ENCODE measurements at places on chromosomes 5 and 9. TPM values are rescaled to one million over a fixed set of nuclear protein-coding genes. Genes with fewer than 3 reads are reported as not detected.
A peak's percentile ranks its signal among the peaks of the same experiment; 100 is the strongest.

GRCh38 chr5:134555890-134556311 is 30.4 kb downstream of the JADE2 start:
- no peak for DNase-seq

DNA sequence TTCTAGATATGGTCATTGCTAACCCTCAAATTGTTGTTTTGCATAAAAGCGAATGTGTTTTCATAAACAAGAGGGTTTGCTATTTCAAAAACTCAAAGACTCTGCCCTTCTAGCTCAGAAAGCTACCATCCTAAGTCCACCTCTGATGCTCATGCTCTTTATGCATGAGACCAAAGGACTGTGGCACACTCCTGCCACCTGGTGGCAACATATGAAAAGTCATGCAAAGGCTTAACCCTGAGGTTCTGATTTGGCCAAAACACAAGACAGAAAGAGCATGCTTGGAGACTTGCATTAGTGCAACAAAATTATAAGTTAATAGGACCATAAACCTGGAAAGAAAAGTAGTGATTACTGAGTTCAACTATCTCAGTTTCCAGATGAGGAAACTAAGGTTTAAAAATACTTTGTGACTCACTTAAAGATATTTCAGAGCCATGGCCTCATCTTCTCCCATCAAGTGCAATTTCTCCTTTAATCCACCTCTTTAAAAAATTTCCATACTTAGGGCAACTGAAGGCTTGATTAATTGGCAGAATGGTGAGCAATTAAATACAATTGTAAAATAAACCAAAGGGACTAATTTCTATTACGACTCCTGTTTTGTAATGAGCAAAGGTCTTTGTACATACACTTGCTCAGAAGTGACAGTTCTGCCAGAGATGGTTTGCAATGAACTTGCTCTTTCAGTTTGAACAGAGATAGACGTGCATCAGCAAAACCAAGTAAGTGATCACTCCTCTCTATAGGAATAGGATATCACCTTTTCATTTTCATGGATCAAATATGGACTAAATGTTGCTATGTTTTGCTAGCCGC is 110.7 kb upstream of the RAD23B start:
- peak; percentile 66 for DNase-seq

Gene PNPLA7
- 0.07 TPM for total RNA-seq

GRCh38 chr5:138927979-138928378 is 52.8 kb upstream of the LRRTM2 start:
- no peak for DNase-seq

- DNase-seq: no peak
These were observed 105.5 kb downstream of the MACIR start for GRCh38 chr5:103364074-103364473.

Gene F2RL2
- 0.04 TPM for total RNA-seq

DNA sequence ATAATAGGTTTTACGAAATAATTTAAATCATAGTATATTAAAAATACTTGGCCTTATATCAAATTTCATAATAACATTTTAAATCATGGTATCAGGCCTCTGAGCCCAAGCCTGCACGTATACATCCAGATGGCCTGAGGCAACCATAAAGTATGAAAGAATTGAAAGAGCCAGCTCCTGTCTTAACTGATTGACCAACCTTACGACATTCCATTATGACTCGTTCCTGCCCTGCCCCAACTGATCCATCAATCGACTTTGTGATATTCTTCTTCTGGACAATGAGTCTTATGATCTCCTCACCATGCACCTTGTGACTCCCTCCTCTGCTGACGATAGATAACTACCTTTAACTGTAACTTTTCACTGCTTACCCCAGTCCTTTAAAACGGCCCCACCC is 545.0 kb downstream of the MTRR start:
- peak; percentile 48 for DNase-seq

- no peak for DNase-seq
These were observed 389.9 kb upstream of the DAP start for GRCh38 chr5:11150976-11151375.

DNA sequence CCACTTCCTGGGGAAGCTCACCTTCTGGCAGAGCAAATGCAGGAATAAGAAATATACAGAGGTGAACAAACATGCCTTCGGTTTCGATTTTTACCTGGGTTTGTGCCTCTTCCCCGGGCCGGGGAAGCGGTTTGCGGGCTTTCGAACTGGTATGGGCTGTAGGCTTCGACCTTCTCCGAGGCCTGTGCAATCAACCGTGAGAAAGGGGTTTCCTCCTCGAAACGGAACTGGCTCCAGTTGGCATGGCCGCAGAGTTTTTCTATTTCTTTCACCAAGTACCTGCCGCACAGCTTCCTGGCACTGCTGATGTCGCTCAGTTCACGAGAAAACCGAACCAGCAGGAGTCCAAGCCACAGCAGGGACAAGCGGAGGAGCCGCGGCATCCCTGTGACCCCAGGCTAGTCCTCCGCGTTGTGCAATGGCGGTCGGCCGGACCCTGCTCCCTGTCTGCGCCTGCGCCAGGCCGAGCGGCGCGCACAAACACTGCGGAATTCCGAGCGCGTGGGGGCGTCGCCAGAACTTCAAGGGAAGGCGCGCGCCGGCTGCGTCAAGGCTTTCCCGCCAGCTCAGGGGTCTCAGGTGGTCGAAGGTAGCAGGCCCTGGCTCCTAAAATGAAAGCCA is at the start of gene INSL6:
INSL6 (minus strand) TSS at position 420 of the 621 bp plus-strand sequence; CDS start at position 383, 37 bp downstream.
- DNase-seq: no peak

DNA sequence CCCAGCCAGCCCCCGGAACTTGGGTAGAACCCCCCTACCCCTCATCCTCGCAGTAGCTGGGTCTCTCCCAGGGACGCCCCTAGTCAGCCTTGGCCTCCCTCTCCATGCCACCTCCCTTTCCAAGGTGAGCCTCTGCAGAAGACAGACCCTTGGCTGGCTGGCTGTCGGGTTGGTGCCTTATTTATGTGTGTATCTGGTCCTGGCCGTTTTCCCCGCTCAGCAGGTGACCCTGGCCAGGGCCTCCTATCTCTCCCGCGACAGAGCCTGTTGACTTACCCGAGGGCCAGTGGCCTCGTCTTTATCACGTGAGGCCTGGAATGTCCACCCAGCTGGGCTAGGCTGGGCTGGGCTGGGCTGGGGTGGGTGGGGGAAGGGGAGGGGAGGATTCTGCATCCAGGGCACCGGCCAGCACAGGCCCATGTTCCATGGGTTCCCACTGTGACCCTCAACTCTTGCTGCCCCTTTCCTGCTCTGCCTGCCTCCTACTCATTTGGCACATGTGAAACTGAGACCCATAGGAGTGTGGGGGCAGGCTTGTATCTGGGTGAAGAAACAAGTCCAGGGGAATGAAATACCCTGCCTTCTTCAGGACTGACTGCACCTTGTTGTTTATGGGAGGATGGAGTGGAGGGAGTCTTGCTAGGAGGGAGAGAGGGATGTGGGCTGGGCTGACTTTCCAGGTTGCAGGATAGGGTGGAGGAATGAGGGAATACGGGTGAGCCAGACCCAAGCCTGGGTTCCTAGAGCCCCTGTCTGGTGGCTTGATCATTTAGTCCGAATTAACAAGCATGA is 3.1 kb downstream of the CXXC5 start:
- DNase-seq: no peak

DNA sequence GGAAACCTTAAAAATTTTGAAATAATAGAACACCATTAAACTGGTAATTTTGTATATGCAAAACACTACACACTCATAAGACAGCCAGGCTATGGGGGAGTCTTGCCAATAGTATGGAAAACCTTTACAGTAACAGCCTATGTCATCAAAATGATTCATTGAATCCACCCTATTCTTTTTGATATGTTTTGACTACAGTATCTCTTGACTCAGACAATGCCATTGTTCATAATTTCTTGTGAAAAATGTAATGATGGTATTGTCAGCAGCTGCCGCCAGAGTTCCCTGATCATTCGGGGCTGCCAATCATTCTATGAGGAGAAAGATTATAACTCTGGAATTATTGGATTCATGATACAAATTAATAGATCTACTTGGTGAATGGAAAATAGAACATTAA is 101.4 kb upstream of the POC5 start:
- DNase-seq: no peak

DNA sequence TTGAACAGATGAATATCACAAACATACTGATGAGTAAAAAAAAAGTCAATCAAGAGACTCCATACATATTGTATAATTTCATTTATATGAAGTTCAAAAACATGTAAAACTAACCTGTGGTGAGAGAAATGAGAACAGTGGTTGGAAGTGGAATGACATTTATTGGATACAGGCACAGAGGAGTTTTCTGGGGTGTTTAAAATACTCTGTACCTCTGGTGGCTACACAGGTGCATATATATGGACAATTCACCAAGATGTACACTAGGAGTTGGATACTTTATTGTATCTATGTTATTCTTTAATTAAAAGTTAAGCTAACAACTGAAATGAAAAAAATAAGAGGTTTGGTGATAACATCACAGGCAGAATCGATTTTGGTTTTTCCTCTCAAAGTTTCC is 14.1 kb downstream of the FOXD1 start:
- no peak for DNase-seq

GRCh38 chr9:97491216-97491999 is 10.1 kb upstream of the TMOD1 start:
- DNase-seq: no peak

GRCh38 chr9:133257465-133257956 is 17.5 kb downstream of the ABO start:
- no peak for DNase-seq

DNA sequence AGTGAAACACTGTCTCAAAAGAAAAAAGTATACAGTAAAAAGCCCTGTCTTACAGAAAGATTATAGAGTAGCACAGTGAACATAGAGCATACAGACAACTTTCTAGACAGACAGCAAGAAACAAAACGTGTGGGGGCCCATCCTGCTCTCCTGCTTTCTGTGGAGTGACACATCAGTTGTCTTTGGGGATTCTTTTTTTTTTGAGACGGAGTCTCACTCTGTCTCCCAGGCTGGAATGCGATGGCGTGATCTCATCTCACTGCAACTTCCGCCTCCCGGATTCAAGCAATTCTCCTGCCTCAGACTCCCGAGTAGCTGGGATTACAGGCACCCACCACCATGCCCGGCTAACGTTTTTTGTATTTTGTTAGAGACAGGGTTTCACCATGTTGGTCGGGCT is 14.9 kb downstream of the CDHR2 start:
- peak; percentile 78 for DNase-seq

Gene LHFPL2
- 22.5 TPM for total RNA-seq

GRCh38 chr9:90651246-90651645 is 8.6 kb upstream of the DIRAS2 start:
- DNase-seq: no peak

DNA sequence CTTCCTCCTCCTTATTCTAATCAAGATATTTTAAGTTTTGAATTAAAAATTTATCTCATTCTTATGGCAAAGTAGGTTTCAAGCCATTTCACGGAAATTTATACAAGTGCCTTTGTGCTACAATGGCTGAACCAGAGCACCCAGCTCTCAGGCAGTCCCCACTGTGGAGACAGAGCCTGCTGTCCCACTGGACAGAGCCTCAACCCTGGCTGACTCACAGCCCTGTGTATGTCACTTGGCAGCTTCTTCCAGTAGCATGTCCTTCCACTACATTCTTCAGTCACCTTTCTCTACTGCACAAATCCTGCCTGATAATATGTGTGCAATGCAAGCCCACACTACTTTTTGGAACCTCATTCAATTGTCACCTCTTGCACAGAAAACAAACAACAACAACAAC is 253.1 kb downstream of the PDE4D start:
- no peak for DNase-seq

Gene ADAMTS19
- total RNA-seq: 0.34 TPM

DNA sequence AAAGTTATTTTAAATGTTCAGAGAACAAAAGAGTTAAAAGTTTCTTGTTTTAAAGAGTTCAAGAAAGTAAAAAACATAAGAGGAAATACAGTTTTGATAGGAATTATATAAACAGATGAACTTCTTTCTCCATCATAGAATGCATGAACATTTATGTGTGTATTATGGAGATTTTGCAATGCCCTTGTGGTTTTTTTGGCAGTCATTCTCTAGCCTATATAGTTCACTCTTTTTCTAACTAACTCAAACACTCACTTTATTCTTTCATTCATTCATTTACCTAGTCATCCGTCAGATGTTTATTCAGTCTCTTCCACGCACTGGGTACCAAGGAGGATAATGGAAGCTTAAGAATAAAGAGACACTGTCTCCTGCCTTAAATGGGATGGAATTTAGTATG is 195.9 kb upstream of the VLDLR start:
- no peak for DNase-seq

- DNase-seq: no peak
These were observed 577.9 kb downstream of the ISL1 start for GRCh38 chr5:51961154-51961562.

Gene ANKRD18B
- 10.9 TPM for total RNA-seq
